ENCODE measurements at places on chromosomes 7 and 10.

DNA sequence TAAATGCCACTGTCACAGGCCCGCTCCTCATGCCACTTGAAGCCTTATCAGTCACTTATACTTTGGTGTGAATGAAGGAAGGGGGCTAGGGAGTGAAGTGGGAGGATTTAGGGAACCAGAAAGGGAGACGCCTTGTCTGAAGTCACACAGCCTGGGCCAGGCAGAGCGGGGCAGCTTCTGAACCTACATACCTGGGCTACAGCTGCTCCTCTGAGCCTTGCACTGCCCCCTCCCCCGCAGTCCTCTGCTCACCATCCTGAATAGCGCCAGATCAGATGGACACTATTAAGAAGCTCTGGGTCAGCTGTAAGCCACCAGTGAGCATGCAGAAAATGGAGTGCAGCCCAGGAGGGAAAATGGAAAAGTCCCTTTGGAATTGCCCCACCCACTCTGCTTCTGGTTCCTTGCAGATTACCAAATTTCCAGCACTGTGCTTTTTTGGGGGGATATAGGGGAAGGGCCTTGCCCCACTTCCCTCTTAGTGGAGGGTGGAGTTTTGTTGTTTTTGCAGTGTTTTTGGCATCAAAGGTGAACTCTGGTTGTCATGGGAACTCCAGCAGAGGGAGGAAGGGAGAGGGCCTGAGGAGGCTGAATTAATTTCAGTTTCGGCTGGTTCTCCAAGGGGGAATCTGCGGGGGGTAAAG is 35.0 kb upstream of the ADCYAP1R1 start:
- no peak for DNase-seq

- no peak for DNase-seq
Measured at GRCh38 chr7:68994841-68995240, 603.4 kb upstream of the AUTS2 start.

DNA sequence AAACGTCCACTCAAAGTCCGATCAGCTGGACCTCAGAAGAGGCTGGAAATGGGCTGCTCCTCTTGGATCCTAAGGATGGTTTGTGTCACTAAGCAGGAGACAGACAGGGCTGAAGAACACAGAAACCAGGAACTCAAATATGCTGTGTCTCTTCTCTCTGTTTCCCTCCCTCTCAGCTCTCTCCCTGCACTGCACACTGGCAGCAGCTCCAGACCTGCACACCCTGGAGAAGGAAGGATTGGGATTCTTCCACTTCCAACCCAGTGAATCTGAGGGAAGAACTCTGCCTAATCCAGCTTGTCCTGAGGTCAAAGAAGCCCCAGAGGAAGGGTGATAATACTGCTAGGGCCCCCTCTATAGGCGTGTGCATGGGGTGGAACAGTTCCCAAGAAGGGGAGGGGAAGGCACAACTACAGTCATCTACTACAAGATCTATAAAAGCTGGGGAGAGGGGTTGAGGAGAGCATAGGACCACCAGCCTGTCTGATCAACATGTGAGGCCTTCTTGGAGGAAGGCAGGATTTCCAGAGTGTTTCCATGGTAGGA is 22.7 kb upstream of the ZCCHC24 start:
- no peak for DNase-seq

GRCh38 chr10:118792526-118792925 is 37.8 kb upstream of the CACUL1 start:
- no peak for DNase-seq

- no peak for DNase-seq
Measured at GRCh38 chr7:47792521-47793121, 155.6 kb downstream of the PKD1L1 start.

DNA sequence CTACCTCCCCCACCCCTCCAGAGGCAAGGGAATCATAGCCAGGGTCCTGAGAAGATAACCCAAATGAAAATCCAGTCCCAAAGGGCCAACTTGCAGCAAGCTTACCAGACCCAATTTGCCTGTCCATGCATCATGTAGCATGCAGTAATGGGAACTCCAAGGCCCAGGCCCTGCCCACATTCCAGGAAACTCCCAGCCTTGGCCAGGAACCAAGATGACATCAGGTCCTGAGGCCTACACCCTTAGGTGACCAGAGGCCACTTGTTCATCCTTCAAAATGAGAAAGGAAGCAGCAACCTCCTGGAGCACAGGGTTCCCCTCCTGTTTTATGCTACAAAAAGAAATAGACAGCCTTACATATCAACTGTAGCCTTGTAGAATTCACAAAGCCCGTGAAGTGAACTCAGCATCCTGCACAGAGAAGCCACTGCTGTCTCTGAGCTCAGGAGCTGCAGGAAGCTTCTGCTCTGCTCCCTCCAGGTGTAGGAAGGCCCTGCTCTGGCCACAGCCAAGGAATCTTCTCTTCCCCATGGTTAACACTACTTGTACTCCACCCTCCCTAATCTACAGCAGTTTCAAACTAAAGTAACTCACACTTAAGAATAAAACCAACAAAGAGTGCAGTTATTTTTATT is 30.3 kb upstream of the GRB10 start:
- no peak for DNase-seq

GRCh38 chr7:80235334-80235733 is 100.7 kb downstream of the GNAI1 start:
- no peak for DNase-seq

GRCh38 chr10:84607044-84607443 is 278.7 kb downstream of the CCSER2 start:
- no peak for DNase-seq

- DNase-seq: no peak
Measured at GRCh38 chr10:24485304-24485703, 238.4 kb downstream of the ARHGAP21 start.

GRCh38 chr10:74011770-74012169 is 13.9 kb downstream of the VCL start:
- DNase-seq: no peak

GRCh38 chr7:26789481-26790184 is 74.8 kb downstream of the SKAP2 start:
- DNase-seq: peak; percentile 51

- no peak for DNase-seq
Measured at GRCh38 chr10:13708256-13708990, 121.7 kb downstream of the PRPF18 start.

DNA sequence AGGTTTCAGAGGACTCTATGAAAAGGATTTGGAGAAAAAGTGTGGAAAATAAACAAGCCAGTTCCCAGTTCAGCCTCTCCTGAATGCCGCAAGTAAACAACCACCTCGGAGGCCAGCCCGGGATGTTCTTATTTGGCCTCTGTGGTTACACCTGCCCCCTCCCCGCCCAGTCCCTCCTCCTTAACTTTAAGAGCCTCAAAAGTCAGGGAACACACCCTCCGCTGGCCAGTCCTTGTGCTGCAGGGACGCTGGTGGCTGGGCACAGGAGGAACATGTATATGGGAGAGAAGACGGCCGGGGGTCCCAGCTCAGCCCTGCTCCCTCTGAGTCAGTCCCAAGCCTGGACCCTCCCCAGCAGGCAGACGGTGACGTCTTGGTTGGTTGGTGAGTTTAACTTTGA is 6.1 kb downstream of the CHST3 start:
- DNase-seq: no peak

DNA sequence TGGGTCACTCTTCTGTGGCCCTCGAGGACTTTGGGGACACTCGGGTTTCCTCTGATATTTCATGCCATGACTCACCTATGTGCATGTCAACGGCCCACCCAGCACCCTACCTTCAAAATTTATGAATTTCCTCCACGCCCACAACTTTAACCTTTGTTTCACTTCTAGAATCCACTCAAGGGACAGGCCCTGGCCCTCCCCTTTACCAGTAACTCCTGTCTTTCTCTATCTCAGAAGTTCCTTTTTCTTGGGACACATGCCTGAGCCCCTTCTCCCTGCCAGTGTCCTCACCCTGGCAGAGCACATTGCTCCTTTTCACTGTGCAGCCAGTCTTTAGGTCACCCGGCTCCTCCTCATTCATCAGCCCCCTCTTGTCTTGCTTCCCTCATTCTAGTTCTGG is 282.5 kb upstream of the KLF6 start:
- DNase-seq: no peak

DNA sequence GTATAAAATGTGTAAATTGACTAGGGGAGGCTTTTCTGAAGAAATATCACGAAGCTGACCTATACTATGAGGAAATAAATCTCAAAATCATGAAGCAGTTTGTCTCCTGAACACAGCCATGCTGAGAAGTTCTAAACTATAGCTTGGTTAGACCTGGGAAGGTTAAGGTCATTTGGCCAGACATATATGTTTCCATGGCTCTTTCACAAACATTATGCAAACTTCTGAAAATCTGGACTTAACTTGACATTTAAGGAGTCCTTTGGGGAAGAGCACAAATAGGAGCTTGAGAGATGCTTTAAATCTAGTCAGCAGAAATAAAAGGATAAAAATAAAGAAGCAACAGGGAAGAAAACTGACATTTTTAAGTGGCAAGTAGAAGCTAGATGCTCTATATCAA is 115.9 kb upstream of the MEOX2 start:
- no peak for DNase-seq

- DNase-seq: no peak
Measured at GRCh38 chr7:148266795-148267194, 323.8 kb upstream of the C7orf33 start.

- no peak for DNase-seq
Measured at GRCh38 chr7:135808206-135808605, 59.6 kb upstream of the FAM180A start.

- no peak for DNase-seq
Measured at GRCh38 chr10:83469728-83470331, 669.5 kb upstream of the GHITM start.

DNA sequence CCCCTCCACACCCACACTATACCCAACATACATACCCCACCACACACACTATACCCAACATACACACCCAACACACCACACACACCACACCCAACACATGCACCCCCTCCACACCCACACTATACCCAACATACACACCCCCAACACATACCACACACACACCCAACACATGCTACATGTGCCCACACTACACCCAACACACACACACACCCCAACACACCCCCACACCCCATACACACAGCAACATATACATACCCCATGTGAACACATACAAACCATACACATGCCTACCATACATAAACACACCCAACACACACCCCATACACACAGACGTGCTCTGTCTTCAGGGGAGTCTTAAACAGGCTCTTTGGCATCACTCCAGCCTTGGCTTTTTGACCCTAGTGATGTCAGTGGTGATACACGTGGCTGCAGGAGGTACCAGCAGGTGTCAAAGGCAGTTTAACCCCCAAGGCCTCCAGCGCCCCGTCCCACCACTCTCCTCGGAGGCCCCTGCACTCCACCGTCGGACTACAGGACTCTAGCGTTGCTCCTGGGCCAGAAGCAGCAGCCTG is 73.4 kb downstream of the HIPK2 start:
- no peak for DNase-seq

DNA sequence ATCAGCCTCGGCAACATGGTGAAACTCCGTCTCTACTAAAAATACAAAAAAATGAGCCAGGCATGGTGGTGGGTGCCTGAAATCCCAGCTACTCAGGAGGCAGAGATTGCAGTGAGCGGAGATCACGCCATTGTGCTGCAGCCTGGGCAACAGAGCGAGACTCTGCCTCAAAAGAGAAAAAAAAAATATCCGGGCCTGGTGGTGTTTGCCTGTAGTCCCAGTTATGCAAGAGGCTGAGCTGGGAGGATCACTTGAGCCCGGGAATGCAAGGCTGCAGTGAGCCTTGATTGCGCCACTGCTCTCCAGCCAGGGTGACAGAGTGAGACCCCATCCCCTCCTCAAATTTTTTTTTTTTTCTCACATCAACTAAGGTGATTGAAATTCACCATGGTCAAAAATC is 42.8 kb downstream of the CDC123 start:
- DNase-seq: no peak

DNA sequence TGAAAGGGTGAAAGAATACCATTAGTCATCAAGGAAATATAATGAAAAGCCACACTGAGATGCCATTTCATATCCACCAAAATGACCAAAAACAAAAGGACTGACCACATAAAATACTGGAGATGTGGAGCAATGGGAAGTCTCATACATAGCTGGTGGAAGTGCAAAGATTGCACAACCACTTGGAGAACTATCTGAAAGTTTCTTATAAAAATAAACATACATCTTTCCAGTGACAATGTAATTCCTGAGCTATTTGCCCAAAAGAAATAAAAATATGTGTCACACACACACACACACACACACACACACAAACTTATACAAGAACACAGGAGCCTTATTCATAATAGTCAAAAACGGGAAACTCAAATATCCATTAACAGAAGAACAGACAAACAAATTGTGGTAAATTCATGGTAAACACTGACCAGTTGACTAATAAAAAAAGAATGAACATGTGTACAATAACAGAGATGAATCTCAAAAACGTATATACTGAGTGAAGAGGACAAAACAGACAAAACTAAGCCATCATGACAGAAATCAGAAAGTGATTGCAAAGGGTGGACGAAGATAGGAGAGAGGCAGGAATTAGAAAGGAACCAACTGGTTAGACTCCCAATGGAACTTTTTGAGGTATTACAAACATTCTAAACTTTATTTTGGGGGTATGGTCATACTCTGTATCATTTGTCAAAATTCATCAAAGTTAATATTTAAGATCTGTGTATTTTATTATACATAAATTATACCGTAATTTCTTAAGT is 21.5 kb downstream of the WASL start:
- DNase-seq: no peak

DNA sequence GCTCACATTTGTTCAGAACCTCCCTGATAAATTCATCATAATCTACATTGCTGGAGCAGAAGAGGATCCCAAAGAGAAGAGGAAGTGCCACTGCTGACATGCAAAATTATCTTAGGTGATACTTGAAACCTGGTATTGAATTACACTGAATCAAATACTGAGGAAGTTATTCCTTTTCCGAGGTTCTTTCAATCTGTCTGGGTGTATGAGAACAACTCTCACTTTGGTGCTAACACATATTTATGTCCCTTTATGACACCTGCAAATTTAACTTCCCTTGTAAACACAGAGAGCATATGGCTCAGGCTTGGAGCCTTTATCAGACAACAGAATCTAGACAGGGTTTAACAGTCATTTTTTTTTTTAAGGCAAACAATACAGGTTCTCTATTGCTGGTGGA is 131.4 kb downstream of the SRPK2 start:
- peak; percentile 21 for DNase-seq

- DNase-seq: no peak
Measured at GRCh38 chr7:27564881-27565482, 97.7 kb downstream of the HIBADH start.

DNA sequence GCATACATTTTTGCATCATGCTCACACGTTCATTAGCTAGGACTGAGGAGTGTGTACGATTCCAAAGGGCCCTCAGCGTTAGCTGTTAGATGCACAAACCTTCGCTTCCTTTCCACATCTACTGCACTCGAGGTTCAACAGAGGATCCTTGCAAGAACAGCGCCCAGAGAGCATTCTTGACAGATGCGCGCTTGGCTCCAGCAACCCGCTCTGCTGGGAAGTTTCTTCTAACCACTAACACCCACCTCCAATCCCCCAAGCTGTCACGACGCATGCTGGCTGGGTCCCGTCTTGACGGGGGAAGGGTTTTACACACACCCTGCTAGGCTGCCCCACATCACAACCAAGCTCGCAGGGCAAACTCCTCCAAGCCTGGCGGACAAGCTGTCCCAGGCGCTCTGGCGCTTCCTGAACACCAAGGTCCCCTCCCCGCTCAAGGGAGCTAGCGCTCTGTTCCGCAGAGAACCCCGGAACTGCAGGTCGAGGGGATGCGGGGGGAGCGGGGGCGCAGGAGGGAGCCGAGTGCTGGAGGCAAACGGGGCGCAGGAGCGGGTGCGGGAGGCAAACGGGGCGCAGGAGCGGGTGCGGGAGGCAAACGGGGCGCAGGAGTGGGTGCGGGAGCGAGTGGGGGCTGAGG is 653 bp upstream of the ADRB1 start:
- peak; percentile 5 for DNase-seq

Data from NCI-H2081 (cell line).